Right lung (tissue), 10 donors: ENCODE measurements at places on chromosomes 13 and 19.

DNA sequence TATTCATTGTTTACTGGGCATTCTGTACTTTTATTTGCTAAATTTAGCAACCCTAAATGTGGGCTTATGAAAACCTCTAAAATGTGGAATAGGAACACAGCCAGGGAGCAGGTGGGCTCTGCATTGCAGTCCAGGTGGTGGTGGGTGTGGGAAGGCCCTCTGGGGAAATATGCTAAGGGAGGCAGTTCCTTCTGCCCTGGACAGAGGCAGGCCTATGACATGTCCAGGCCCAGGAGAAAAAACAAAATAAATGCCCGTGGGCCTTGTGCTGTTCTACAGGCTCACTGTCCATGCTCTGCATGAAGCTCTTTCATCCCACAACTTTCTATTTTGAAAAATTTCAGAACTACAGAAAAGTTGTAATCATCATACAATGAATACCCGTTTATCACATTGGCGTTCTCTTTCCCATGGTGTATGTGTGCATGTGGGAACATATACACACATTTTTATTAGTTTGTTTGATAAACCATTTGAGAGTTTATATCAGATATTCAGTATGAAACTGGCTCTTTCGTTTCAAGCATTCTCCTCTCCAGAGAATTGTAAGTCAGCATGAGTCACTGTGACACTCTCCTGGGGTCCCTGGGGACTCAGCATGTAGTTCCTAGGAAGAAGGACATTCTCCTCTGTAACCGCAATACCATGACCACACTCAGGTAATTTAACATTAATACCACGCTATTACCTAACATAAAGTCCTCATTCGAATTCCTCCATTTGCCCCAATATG lies 505.3 kb downstream of the COG6 start:
- DNase-seq = no peak

GRCh38 chr13:112136095-112136494 lies 69.1 kb downstream of the SOX1 start:
- no peak for DNase-seq

DNA sequence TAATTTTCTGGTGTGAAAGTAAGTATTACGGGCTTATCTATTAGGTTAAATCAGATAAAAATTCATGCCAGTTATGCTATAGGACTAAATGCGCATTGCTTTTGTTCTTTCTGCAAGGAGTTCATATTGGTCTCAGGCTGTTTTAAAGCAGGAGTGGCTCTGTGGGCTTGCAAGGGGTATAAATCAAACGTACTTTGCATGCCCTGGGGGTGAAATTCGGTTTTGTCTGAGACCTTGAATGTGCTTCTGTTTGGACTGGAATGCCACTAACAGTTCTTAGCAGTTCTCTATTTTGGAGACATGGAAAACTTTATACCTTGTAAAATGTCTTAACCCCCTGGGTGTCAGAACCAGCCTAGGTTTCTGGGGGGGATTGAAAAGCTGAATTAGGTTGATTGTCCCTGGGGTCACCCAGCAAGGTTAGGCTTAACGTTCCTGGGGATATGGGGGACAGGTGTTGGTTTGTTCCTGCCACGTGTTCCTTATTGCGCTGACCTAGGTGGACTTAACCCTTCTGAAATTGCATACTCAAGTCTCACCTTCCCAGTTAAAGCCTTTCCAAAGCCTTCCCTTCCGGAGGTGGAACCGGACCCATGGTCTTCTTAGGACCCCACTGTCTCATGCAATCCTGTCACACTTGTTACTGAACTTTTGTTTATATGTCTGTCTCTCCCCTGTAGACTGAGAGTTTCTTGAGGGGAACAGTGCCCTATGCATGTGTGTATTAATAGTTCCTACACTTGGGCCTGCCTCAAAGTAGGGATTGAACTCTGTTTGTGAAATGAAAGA lies 182.2 kb downstream of the LMO7 start:
- DNase-seq = no peak

DNA sequence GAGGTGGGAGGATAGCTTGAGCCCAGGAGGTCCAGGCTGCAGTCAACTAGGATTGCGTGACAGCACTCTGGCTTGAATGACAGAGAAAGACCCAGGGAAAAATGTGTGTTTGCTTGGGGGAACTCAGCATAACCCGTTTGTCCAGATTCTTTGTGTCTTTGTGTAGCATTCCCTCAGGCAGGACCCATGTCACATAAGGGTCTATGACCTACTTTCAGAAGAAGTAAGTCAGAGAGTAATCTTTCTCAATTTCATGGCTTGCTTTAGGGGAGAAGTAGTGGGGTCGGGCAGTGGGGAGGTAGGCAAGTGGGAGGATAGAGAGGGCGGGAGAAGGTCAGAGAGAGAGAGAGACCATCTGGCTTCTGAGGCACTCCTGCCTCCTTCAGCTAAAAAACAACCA lies 11.9 kb upstream of the PSPC1 start:
- peak; percentile 48 for DNase-seq

GRCh38 chr13:53150568-53150967 lies 122.0 kb downstream of the OLFM4 start:
- no peak for DNase-seq

DNA sequence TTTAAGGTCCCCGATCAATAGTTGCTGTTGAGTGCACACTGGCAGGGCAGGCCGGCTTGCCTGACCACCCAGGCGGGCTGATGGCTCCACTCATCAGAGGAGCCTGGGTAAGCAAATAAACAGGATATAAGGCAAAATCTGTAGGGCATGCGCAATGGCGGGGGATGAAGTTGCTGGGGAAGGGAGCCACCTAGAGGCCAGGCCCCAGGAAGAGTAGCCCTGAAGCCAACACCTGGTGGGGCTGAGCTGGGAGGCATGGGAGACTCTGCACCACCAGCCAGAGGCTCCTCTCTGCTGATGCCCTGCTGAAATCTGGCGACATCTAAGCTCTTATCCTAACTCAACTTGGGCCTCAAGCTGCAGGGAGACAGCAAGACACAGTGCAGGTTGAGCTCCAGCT lies 324.3 kb downstream of the ZNF536 start:
- DNase-seq = no peak

DNA sequence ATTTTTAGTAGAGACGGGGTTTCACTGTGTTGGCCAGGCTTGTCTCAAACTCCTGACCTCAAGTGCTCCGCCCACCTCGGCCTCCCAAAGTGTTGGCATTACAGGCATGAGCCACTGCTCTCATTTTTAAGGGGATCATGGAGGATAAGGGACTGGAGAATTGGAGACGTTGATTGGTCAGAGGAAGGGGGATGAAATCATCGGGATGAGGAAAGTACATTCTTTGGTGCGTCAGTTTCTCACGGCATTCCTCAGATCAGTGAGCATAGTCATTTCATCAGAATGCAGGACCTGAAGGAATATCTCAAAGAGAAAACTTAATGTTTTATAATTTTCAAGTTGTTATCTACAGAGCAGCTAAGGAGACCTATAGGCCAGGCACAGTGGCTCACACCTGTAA lies 14.0 kb downstream of the ZNF114 start:
- DNase-seq = no peak

GRCh38 chr13:99471221-99472121 lies 29.8 kb upstream of the TM9SF2 start:
- DNase-seq = no peak

- DNase-seq = no peak
These were observed 36.7 kb downstream of the DNAJC3 start for GRCh38 chr13:95713651-95714050.

DNA sequence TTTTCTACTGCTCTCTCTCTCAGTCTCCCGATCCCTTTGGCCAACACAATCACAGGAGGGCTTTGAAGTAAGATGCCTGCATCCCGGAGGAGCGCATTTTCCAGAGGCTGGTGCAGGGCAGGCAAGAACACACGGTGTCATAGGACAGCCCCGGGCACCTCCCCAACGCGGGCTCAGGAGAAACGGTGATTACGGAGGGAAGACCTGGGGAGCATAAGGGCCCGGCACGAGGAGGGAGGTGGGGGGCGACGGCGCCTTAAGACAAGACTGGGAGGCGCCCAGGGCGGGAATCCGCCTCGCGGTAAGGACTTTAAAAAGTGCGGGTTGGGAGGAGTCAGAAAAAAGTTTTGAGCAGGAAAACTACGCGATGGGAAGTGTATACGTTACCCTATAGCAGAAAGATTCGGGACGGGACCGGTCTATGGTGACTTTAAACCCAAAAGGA lies 18.7 kb upstream of the ZNF888 start:
- DNase-seq = no peak
